ENCODE measurements at places on chromosomes 11 and 22. TPM values are rescaled to one million over a fixed set of nuclear protein-coding genes. Genes with fewer than 3 reads are reported as not detected.

The OSM gene
- polyA plus RNA-seq = not detected

The ACR gene
- polyA plus RNA-seq = 0.15 TPM

The MS4A6E gene
- not detected for polyA plus RNA-seq

The VWA5A gene
- 7.6 TPM for polyA plus RNA-seq

The SEPTIN5 gene
- 10.4 TPM for polyA plus RNA-seq

The PCNX3 gene
- polyA plus RNA-seq = 23.8 TPM

The CYB5R2 gene
- polyA plus RNA-seq = 0.23 TPM

The APOA1 gene
- not detected for polyA plus RNA-seq

The MS4A7 gene
- not detected for polyA plus RNA-seq

DNA sequence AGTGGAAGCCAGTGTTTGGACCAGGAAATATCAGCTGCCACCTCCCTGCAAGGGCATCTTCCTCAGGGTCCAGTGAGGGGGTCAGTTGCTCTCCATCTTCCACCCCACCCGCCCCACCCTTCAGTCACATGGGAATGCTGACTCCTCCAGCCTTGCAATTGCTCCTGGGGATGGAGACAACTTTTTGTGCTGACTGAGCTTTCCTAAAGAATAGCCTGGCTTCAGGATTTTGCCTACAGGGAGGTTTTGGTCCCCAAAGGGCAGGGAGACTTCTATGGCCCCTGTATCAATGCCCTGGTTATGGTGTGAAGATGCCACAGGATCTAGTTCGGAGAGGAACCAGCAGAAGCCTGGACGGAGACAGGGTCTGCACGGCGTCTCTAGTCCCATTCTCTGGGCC, 124.0 kb upstream of the LMO1 start:
- no peak for DNase-seq

DNA sequence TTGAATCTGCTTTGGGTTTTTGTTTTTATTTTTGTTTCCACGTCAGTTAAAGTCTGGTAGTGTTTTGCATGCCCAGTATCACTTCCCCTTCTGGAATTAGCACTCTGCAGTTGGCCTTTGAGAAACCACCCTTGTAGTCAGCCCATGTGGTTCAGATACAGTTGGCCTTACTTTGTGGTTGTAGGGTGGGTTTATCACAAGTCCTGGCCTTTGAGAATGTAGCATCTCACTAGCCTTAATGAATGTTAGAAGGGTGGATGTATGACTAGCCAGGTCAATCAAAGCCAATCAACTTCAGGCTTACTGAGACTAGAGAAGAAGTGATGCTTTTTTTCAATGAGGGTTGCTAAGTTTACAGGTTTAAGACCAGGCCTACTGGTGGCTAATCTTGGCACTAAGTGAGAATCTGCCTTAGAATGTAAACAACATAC, 19.8 kb downstream of the ARL14EP start:
- no peak for DNase-seq

DNA sequence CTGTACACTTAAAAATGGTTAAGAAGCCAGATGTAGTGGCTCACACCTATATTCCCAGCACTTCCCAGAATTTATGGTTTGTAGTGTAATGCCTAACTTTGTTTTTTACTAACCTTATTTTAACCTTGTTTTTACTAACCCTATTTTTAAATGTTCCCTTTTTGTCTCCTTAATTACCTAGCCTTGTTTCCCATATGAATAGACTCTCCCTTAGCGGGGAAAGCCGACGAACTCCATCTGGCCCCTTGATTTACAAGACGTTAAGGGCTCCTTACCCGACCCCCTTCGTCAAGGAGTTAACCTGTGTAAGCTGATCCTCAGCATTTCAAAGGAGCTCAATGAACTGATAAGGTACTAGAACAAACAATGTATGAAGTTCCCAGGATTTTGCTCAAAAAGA, 17.1 kb downstream of the APOBEC3H start:
- DNase-seq = no peak

- peak; percentile 87 for DNase-seq
Measured at GRCh38 chr11:74726547-74727182, 4.6 kb downstream of the CHRDL2 start.

DNA sequence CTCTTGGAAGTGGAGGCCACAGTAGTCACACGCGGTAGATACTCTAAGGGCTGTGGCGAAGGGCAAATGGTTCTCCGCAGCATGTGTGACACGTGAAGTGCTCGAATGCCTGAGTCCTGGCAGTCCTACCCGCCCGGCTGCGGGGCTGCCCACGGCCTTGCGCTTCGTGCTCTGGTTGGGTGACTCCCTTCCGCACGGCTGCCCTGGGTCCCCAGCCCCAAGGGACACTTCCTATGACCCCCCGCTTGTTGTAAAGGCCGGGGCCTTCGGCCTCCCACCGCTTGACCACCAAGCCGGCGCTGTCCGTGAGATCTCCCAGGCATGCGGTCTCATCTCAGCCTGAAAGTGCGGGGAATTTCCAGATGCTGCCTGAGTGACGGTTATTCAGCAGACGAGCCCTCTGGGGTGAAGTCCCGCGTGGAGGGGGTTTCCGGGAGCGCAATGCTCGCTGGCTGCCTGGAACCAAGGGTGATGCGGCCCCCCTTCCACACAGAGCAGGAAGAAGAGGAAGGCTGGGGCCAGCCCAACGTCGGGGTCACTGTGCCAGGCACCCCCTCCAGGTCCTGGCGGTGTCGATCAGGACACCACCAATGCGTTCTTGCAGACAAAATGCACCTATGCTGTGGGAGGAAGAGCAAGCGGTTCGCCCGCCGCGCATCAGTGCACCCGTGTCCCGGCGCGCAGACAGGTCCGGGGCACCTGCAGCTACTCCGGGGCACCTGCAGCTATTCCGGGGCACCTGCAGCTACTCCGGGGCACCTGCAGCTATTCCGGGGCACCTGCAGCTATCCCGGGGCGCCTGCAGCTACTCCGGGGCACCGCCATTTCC, 171.2 kb downstream of the OPCML start:
- no peak for DNase-seq

- no peak for DNase-seq
Measured at GRCh38 chr11:15830741-15831428, 525.5 kb downstream of the SOX6 start.

DNA sequence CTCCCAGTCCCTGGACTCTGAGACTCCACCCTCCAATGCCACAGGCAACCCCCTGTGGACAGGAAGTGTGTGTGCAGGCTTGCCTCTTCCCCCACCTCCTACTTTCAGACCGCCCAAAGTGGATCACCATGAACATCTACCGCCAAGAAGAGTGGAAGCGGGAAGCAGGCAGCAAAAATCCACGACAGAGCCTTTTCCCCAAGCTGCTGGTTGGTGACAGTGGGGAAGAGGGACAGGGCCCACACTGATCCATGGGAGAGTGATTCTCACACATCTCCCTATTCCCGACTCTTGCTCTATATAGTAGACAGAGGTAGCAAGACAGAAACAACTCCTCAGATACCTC, 53.4 kb upstream of the SPATA19 start:
- no peak for DNase-seq

GRCh38 chr22:49553518-49554295, 274.0 kb downstream of the BRD1 start:
- no peak for DNase-seq

DNA sequence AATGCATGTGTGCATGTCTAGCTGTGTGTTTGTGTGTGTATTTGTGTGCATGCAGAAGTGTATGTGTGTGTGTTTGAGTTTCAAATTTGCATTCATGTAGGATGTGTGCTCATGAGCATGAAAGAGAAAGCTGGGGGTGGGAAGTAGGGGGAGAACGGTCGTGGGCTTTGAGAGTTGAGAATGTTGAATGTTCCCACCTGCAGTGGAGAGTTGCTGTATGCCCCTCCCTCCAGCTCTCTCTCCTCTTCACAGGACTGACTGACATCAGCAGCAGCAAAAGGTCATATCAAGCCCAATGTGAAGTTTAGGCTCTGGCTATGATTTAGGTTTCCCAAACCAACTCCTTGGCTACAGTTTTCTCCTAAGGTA, 63.8 kb upstream of the RRAS2 start:
- DNase-seq = no peak

- no peak for DNase-seq
Measured at GRCh38 chr11:85769771-85770170, 41.2 kb downstream of the SYTL2 start.

DNA sequence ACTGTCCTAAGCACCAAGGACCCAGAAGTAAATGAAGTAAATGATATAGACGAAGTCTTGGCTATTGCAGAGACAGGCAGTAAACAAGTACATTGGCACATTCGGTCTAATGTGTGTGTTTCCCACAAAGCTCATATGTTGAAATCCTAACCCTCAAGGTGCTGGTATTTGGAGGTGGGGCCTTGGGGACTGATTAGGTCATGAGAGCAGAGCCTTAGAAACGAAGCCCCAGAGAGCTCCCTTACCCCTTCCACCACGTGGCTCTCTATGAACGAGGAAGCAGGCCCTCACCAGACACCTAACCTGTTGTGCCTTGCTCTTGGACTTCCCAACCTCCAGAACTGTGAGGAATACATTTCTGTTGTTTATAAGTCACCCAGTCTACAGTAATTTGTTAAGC, 14.9 kb downstream of the CLMP start:
- no peak for DNase-seq

- DNase-seq = peak; percentile 75
Measured at GRCh38 chr11:125626288-125626950, 1.5 kb downstream of the CHEK1 start.

GRCh38 chr11:123194337-123195187, 486 bp downstream of the CLMP start:
- peak; percentile 86 for DNase-seq

DNA sequence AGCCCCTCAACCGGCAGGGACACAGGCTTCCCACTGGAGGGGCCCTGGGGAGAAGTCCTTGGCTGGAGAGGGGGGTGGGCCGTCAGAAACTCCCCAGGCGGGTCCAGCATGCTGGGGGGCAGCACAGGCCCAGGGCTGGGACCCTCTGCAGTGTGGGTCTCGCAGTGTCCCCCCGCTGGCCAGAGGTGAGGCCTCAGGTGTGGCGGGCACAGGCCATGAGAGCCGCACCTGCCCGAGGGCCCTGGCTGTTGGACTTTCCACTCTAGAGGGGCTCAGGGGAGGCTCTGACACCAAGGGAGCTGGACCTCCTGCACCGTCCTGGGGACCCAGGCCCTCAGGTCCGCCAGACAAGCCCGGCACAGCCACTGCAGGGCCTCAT, 10.7 kb upstream of the PIM3 start:
- no peak for DNase-seq

- DNase-seq = no peak
Measured at GRCh38 chr11:17745023-17745772, 10.6 kb downstream of the KCNC1 start.

- no peak for DNase-seq
Measured at GRCh38 chr11:59794417-59794816, 16.2 kb downstream of the MRPL16 start.

- DNase-seq = no peak
Measured at GRCh38 chr11:94597896-94598295, 30.7 kb downstream of the PIWIL4 start.

DNA sequence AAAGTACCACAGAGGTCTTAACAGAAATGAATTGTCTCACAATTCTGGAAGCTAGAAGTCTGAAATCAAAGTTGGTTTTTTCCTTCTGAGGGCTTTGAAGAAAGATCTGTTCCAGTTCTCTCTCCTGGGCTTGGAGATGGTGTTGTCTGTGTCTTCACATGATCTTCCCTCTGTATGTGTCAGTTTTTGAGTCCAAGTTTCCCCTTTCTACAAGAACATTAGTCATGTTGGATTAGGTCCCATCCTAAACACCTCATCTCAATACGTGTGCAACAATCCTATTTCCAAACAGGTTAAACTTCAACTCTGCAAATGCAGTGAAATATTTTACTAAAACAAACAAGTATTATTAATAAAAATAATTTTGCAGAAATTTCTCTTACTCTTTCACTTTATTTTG, 3.1 kb upstream of the PTS start:
- no peak for DNase-seq

DNA sequence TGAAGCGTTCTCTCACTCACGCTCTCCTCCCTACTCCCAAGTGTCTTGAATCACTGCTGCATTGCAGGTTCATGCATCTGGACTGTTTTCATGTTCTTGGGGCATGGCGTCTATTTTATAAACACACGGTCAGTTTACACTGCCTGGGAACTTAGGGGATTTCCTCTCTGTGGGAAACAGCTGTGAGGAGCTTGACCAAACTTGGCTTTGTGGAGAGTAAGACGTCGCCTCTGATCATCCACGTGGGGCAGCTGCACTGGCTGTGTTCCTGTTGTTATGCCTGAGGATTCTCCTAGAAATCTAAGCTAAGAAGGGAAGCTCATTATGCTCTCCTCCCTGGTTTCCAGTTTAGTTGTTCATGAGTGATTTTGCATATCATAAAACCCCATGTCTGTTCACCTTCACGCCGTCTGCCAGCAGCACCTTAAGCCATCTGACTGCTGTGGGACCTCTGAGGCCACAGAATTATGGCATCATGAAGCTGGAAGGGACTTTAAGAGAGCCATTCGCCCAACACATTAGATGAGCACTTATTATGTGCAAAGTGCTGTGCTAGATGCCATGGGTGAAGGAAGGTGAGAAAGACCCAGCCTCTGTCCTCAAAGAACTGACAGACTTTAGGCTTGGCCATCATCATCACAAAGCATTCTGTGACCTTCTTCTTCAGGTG, 38.8 kb upstream of the POU2AF1 start:
- no peak for DNase-seq

DNA sequence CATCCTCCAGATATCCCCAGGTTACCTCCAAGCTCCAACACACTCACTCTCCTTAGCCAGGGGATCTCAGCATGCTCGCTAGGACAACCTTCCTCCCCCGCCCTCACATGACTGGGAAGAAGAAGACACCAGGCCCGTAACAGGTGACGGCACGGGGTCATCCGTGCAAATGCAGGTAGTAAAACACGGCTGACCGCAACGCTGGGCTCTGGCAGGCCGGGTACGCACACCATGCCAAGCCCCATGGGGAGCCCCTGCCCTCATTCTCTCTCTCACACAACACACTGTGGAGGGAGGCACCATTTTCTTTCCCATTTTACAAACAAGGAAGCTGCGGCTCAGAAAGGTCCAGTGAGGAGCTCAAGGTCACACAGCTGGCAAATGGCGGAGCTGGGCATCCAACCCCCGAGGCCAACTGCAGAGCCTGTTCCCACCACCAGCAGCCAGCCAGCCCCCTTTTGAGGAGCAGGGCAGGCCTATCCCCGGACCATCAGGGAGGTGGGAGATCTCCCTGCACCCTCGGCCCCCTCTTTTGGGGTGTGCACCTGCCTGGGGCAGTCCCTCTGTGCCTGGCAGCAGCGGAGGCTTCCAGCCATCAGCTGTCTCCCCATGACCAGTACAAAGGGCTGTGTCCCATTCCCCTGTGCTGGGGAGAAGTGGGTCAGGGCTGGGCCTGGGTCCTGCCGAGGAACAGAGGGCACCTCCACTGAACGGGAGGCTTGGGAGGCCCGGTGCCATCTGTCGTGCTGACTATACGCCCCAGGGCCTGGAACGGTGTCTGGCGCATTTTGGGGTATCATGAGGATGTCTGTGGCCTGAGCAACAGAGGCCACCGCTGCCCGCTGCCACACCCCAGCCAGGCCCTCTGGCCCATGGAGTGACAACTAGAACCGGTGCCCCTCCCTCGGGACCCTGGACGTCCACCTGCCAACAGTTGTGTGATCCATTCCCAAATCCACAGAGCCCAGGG, 280.9 kb downstream of the CTTN start:
- DNase-seq = no peak

DNA sequence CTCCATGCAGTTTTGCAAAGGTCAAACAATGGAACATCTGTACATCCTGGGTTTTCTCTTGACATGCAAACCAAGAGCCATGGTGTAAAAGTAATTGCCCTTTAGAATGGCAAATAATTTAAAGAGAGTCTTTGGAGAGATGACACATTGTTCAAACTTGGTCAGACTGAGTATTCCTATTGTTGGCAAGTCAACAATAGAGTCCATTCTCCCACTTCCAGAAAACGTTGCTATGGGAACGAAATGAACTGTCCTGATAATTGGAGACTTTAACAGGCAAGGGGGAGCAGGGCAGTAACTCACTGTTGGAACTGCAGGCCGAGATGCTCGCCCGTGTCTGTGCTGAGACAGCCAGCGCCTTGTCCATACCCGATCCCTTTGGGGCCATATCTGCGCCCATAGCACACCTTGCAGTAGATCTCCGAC, 13.9 kb downstream of the CSRP3 start:
- no peak for DNase-seq
